ENCODE measurements at places on chromosomes 13 and 19. TPM values are rescaled to one million over a fixed set of nuclear protein-coding genes. Genes with fewer than 3 reads are reported as not detected.

The HPN gene
- total RNA-seq = not detected

The NLRP7 gene
- not detected for total RNA-seq

The PLK5 gene
- total RNA-seq = not detected

The ADAT3 gene
- 0.36 TPM for total RNA-seq

The DIRAS1 gene
- total RNA-seq = 2.5 TPM

The NOVA2 gene
- not detected for total RNA-seq

The LIPE gene
- total RNA-seq = 1.1 TPM

The CEACAM7 gene
- not detected for total RNA-seq

The ZNF177 gene
- total RNA-seq = 0.83 TPM

The FXYD7 gene
- not detected for total RNA-seq

Data from IMR-90 (cell line).